Ammon's horn (tissue), 1 donor: ENCODE measurements at places on chromosomes 6 and 20.
A peak's percentile ranks its signal among the peaks of the same experiment; 100 is the strongest.

- DNase-seq: no peak
These were observed 149.3 kb downstream of the PTPRT start for GRCh38 chr20:43040427-43040826.

DNA sequence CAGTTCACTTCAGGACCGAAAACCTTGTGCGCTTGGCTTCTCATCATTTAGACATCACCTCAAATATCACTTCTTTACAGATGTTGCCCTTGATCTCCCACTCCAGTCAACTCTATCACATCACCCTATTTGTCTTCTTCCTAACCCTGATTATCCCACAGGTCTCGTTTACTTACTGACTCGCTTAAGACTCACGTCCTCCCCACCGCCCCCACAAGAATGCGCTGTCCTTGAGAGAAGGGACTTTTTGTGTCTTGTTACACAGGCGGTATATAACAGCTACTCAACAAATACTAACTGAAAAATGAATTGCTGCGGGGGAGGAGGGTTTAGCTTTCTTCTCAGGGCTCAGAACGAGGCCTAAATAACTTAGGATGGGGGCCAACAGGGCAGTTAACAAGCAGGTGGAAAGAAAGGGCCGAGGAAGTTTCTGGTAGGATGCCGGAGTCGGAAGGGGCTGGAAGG is 527 bp downstream of the TOMM34 start:
- peak; percentile 42 for DNase-seq

GRCh38 chr20:25077610-25078169 is 4.3 kb downstream of the VSX1 start:
- peak; percentile 58 for DNase-seq

DNA sequence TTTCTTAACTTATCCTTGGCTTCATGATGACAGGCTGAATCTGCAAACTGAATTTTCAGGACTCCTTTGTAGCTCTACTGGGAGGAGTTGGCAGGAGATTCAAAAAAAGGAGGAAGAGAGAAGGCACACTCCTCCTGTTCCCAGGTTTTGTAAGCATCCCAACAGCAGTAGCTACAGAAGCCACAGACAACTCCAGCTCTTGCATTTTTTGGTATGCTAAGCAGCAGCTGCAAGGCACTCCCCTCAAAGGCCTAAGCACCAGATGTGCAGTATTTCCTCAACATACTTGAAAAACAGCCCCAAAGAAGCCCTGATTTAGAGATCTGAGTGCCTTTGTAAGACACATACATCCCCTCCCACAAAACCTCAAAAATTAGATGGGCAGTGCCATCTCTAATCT is 328.6 kb upstream of the SYNCRIP start:
- no peak for DNase-seq

DNA sequence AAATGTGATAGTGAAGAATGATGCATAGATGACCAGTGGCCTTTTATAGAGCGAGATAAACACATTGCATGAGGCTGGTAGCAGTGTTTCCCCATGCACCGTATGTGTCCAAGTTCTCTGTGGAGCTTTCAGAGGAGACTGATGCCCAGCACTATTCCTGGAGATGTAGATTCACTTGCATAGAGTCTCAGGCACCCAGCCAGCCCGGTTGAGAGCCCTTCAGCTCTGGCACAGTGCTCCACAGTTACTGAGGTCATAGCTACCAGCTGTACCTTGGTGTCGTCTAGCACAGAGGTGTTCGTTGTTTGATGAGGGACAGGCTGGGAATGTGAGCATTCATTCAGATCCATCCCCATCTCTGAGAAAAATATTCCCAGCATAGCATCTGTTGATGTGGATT is 328.9 kb downstream of the FARS2 start:
- DNase-seq: no peak

GRCh38 chr6:160254467-160255312 is 3.9 kb downstream of the SLC22A2 start:
- no peak for DNase-seq

GRCh38 chr6:143195349-143195845 is 134.7 kb downstream of the AIG1 start:
- DNase-seq: no peak

DNA sequence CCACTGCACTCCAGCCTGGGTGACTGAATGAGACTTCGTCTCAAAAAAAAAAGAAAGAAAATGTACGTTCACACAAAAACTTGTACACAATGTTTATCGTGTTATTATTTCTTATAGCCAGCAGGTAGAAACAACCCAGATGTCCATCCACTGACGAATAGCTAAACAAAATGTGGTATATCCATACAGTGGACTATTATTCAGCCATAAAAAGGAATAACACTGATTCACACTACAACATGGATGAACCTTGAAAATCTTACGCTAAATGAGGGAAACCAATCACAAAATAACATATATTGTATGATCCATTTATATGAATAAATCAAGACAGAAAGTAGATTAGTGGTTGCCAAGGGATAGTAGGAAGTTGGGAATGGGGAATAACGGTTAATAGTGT is 75.1 kb upstream of the EPB41L1 start:
- no peak for DNase-seq

DNA sequence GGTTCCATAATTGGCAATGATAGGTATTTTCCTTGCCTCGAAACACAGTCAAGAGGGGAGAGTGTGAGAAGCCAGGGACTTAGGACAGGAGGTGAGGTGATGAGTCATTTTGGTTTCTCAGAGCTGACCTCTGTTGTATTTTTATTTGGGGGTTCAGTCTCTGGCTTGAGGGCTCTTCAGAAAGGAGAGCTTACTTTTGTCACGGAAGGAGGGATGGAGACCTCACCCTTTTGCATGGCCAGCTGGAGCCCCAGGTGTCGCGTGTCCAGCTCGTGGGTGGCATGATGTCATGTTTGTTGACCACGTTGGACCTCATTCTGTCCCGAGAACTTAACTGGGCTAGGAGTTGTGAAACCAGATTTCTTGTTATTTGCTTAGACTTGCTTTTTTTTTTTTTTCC is 293.9 kb downstream of the QKI start:
- DNase-seq: no peak

DNA sequence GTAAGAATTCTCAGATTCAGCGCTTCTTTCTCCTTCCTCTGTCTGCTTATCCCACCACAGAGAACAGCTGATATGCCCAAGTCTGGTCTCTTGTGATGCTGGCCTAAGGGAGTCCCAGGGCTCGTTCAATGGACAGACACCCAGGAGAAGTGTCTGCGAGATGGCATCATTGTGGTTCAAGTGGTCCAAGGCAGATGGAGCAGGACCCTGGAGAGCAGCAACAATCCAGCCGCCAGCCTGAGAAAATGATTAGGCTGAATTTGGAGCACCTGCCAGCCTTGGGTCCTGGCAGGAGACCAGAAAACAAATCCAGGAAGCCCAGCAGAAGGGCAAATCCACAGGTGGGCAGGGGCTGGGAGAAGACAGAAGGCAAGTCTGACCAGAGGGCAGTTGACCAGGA is 145.8 kb downstream of the PTPRT start:
- DNase-seq: no peak

- no peak for DNase-seq
These were observed 66.0 kb upstream of the OLIG3 start for GRCh38 chr6:137560184-137560563.

DNA sequence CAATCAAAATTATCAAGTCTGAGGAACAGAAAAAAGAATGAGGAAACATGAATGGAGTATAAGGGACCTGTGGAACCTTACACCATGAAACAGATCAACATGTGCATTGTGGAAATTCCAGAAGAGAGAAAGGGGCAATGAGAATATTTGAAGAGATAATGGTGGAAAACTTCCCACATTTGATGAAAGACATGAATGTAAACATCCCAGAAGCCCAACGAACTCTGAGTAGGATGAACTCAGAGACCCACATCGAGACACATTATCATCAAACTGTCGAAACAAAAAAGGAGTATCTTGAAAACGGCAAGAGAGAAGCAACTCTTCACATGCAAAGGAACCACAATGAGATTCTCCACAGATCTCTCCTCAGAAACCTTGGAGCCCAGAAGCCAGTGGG is 371.1 kb downstream of the CDKAL1 start:
- DNase-seq: no peak

GRCh38 chr6:34938268-34938667 is 49.2 kb downstream of the ANKS1A start:
- no peak for DNase-seq

- DNase-seq: no peak
These were observed 488.5 kb upstream of the MAP3K7 start for GRCh38 chr6:91075244-91075976.

DNA sequence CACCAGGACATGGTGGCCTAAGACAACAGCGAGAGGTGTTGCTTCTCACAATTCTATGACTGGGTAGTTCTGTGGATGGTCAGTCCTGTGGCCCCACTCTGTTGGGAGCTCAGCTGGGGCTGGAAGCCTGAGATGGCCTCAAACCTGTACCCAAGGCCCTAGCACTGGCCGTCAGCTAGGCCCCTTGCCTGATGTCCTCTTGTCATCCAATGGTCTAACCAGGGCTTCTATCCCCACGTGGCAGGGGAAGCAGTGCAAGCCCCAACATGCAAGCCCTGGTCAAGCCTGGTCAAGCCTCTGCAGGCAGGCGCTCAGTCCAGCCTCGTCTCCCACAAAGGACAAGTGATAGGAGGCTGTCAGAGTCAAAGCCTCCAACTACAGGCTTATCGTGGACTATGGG is 196.5 kb upstream of the CST7 start:
- DNase-seq: no peak

DNA sequence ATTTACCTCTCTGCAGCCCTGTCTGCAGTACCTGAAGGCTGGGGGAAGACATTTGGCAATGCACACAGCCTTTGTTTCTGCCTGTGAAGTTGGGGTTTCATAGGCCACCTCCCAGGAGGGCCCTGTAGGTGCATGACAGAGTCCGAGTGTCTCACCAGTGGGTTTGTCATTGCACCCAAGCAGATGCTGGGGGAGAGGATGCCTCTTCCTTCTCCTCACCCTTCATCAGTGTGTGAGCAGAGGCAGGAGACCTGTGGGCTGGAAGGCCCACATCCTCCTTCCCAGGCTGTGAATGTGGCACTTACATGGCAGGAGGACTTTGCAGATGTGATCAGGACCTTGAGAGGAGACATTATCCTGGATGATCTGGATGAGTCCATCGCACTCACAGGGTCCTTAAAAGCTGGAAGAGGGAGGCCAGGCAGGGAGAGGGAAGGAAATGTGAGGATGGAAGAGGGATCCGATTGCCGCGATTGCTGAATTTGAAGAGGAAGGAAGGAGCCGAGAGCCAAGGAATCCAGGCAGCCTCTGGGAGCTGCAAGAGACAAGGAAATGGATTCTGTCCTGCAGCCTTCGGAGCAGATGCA is 30.4 kb downstream of the SYNJ2 start:
- no peak for DNase-seq

- no peak for DNase-seq
These were observed 243.2 kb upstream of the ARID1B start for GRCh38 chr6:156533872-156534524.

DNA sequence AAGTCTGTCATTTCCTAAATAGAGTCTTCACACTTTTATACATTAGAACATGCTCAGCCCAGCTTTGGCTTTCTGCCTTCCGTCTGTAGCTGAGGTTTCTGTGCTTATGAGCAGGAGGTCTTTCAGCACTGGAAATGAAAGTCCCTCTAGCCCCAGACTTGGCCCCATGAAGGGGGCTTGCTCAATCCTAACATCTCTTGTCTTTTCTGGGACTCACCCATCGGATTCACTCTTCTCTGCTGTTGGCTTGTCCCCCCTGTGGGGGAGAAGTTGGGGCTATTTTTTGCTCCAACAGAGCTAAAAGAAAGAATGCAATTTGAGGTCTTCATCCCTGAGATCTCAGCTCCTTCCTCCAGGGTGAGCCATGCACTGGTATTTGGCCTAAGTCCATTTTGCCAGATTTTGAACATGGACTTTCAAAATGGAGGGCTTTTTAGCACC is 177.7 kb downstream of the MRPL14 start:
- DNase-seq: no peak

GRCh38 chr20:63627751-63628245 is 897 bp upstream of the GMEB2 start:
- no peak for DNase-seq

- DNase-seq: no peak
These were observed 31.3 kb downstream of the TTI1 start for GRCh38 chr20:38001981-38002380.

DNA sequence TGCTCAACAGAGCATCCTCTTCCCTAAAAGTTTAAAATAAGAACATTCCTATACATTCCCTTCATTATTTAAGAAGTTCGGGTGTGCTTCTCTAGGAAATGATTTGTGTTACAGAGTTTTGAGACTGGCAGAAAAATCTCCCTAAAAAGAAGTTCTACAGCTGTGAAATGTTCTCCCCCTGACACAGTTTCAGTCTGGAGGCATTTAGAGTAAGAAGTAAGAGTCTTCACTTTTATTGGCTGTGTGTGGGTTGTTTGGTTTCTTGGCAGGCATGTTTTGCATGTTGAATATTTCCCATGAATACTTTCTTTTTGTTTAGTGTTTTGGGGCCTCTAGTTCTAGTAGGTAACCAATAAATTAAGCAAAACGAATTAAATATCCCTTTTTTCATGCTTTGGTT is 195.9 kb downstream of the TENT5A start:
- DNase-seq: no peak

DNA sequence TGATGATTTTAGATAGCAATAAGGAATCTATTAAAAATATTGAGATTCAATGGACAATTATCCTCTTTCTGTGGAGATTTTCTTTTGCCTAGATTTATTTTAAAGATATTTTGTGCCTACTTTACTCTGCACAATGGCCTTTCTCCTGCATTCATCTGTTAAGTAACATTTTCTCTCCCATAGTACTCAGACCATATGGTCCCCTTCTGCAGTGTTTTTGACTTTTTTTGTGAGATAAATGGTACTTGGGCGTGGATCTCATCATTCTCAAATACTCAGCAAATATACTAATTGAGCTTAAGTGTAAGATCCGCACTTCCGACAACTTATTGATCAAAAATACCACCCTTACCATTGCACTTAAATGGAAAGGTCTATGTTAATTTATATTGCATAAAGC is 55.8 kb downstream of the PHACTR1 start:
- no peak for DNase-seq

GRCh38 chr6:139290787-139291311 is 949 bp downstream of the TXLNB start:
- DNase-seq: peak; percentile 45

GRCh38 chr20:2402271-2402980 is 21.7 kb downstream of the TGM6 start:
- no peak for DNase-seq

DNA sequence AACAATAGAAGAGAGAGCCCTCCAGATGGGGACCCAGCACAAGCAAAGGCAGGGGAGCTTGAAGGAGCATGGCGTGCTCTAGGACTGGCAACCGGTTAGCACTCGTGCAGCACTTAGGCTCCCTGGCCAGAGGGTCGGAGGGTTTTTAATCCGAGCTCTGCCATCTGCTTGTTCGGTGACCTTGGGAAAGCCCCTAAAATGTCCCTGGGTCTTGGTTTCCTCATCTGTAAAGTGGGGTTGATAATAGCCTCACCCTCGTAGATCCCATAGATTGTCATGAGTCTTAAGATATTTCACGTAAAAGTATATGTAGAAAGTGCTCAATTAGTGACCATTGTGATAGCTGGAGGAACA is 16.6 kb upstream of the HCK start:
- no peak for DNase-seq

DNA sequence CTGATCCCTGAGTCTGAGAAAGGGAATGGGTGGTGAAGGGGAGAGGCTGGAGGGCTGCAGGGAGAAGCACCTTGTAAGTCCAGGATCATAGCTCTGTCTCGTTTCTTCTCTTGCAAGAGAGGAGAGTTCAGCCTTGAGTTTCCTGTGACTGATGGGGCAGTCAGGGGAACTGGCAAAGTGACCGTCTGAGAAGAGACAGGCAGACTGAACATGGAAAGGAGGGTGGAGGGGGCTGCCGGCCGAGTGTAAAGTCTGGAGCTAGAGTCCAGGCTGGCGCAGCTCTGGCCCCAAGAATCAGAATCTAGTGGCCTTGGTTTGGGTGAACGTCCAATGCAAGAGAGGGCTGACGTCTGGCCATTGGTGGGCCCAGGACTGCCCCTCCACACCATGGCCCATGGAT is 72.5 kb downstream of the TCP11 start:
- DNase-seq: no peak
